ENCODE measurements at places on chromosomes 11 and 22.

- no peak for DNase-seq
Measured at GRCh38 chr22:37048133-37048532, 3.4 kb upstream of the KCTD17 start.

- DNase-seq: no peak
Measured at GRCh38 chr11:57310091-57310490, 14.7 kb downstream of the TNKS1BP1 start.

DNA sequence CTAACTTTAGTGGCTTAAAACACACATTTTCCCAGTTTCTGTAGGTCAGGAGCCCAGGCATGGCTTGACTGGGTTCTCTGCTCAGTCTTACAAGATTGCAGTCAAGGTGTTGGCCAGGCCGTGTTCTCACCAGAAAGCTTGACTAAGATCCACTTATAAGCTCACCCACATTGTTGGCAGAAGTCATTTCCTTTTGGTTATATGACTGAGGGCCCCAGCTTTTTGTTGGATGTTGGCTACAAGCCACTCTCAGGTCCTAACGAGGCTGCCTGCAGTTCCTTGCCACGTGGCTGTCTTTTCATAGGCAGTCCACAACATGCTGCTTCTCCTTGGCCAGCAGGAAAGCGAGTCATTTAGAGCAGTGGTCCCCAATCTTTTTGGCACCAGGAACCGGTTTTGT lies 79.3 kb upstream of the CRTAM start:
- DNase-seq: no peak

DNA sequence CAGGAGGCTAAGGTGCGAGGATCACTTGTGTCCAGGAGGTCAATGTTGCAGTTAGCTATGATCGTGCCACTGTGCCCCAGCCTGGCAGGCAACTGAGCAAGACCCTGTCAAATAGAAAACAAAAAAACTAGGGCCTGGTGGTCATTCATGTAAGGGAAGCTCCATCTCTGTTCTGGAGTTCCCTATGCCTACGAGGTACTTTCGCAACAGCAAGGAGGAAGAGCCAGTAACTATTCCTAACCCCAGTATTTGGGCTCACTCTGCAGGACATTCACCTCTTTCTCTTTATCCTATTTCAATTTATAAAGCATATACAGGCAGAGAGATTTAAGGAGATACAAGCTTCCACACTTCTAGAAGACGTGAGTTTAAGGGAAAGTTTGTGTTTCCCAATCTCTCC lies 46.6 kb downstream of the RDX start:
- no peak for DNase-seq

DNA sequence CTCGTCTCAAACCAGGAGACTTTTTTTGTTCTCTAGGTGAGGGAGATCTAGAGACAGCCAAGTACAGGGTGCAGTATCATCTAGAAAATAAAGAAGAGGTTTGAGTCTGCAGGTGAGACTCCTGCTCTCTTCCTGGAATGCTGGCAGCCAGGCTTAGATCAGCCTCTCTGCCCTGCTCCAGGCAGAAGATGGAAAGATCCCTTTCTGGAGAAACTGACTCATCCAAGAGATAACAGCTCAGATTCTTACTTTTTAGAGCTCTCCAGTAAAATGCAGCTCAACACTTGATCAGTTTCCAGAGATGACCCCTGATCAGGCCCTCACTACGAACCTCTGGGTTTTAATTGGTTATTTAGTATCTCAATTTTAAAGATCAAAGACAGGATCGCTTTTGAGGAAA lies 44.6 kb upstream of the EHF start:
- no peak for DNase-seq

DNA sequence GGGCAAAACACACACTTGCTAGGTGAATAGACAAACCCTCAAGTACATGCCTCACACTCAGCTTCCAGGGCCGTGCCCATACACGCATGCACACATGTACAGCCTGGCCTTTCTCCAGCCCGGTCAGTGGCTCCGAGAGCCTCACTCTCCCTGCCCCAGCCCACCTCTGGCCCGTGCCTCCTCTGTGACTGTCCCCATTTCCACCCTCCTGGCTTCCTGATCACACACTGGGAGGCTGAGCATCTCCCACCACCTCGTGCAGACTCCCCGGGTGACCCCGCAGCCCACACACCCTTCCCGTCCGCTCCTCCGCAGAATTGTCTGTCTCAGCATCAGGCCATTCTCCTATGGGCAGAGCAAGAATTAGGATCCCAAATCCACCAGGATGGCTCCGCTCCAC lies 634.1 kb downstream of the TBC1D22A start:
- DNase-seq: peak; percentile 71

DNA sequence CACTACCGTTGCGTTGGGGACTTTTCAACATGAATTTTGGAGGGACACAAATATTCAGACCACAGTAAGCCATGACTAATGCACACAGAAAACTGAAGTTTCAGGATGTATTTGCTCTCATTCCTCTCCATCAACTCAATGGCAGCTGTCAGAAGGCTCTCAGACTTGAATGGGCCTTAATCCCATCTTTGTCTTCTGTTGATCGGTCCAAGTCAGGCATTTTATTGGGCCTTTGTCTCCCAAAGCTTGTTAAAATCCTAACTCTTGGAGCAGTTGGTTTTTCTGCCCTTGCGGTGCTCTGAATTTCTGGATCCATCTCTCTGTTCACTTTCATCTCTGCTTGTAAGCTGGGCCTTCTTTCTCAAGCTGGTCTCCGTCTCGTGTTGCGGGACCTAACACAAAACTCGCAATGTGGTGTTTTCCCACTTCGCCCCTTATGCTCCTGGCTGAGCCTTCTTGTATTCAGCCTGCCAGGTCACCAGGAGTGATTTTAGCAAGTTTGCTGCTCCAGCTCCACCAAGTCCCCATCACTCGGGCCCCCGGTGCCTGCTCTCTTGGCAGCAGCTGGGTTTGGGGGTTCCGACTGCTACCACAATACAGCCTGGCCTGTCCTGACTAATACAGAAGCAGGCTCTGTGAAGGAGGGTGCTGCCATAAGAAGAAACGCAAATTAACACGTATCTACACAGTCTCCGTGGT lies 27.0 kb downstream of the TSPAN32 start:
- DNase-seq: no peak

- DNase-seq: no peak
Measured at GRCh38 chr22:20408891-20409290, 14.9 kb downstream of the ZNF74 start.

GRCh38 chr11:58433638-58434203 lies 5.8 kb upstream of the OR5B2 start:
- DNase-seq: no peak

GRCh38 chr22:48240935-48241230 lies 1478.4 kb downstream of the TBC1D22A start:
- no peak for DNase-seq

- DNase-seq: no peak
Measured at GRCh38 chr11:81825346-81825745, 908.3 kb downstream of the FAM181B start.

DNA sequence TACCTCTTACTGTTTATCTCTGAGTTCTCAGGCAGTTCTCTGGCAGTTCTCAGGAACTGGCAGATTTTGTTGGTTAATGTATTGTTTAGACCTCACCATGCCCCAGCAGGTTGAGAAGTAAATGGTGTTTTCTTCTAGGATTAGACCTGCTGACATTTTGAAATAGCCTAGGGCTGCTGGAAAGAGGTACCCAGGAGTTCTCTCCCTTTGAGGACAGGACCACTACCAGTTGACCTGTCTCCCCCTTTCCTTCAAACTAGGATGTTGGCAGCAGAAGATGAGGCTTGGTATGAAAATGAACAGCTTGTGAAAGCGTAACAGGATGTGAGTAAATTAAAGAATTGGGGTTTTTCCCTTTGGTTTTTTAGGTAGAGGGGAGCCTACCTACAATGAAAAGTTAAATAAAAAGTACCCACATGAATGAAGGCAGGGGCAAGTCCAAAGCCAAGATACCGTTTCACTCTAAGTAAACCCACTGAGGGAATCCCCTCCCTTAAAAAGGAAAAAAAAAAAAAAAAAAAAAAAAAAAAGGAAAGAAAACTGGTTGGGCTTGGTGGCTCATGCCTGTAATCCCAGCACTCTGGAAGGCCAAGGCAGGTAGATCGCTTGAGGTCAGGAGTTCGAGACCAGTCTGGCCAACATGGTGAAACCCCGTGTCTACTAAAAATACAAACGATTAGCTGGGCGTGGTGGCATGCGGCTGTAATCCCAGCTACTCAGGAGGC lies 96.2 kb downstream of the PDHX start:
- no peak for DNase-seq

GRCh38 chr11:20156876-20157613 lies 3.2 kb downstream of the DBX1 start:
- DNase-seq: no peak

- DNase-seq: no peak
Measured at GRCh38 chr11:115605871-115606497, 101.8 kb upstream of the CADM1 start.

- no peak for DNase-seq
Measured at GRCh38 chr11:126722956-126723664, 277.5 kb downstream of the KIRREL3 start.
